Natural killer cell (primary cell): ENCODE measurements at places on chromosomes 4 and X. TPM values are rescaled to one million over a fixed set of nuclear protein-coding genes. Genes with fewer than 3 reads are reported as not detected.

The TCEAL7 gene
- not detected for total RNA-seq

The CT45A2 gene
- not detected for total RNA-seq

GRCh38 chr4:151035911-151036310 lies 20.8 kb upstream of the LRBA start:
- DNase-seq, result no peak

DNA sequence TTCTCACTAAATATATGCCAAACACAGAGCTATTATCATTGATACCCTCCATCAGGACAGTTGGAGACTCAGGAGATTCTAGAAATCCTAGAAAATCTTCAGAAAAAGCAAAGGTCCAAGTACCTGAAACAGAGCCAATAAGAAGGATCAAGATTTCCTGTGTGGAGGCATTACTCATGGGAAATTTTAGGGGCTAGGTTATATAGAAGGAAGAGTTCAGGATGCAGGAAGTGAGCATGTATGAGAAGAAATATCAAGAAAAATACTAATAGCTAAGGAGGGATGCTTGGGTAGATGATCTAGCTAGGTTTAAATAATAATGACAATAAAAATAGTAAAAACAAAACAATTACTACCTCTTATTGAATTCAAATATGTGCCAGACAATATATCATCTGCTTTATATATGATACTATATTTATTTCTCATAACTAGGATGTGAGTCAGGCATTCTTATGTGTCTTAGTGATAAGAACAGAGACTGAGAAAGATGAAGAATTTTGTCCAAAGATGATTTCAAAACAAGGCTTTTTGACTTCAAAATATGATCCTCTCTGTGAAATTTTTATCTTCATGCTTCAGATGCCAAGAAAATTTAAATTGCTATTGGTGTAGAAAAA lies 66.4 kb upstream of the HHIP start:
- no peak for DNase-seq

DNA sequence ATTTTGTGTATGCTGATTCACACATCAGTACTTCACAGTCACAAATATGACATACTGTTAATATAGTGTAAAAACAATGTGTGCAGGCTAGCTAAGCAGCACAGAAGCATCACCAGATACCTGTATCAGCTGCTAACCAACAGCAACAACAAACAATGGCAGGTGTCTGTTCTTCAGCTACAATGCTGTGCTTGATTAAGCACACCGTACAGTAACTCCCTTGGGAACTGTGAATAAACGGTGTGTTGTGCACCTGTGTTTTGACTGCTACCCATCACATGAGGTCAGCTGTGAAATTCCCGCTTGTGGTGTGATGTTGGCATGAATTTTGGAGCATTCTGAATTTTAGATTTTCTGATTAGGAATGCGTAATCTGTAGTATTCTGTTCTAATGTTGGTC lies 379.7 kb upstream of the FAT1 start:
- DNase-seq, result no peak

- DNase-seq, result no peak
Measured at GRCh38 chr4:170089668-170090351, at the start of gene AADAT. Gene AADAT, minus strand, starts transcription at chr4:170089956. Its CDS starts 266 bp downstream, at chr4:170089690.

DNA sequence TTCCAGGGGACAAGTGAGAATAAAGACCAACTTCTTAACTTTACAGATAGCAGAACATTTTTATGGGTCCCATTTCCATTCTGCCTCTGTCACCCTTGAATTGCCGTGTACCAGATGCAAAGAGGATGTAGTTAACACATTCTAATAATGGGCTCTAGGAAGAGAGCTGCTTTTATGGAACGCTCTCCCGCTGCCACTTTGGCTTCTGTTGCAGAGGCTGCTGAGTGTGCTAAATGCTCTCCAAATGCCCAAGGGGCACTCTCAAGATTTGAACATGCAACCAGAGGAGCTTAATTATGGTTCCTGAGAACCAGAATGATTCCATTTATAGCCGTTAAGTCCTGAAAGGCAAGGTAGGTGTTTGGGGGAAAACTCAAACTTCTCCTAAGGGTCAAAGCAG lies 28.1 kb upstream of the GPC3 start:
- no peak for DNase-seq

- DNase-seq, result no peak
Measured at GRCh38 chr4:8473920-8474590, 33.5 kb downstream of the TRMT44 start.

- no peak for DNase-seq
Measured at GRCh38 chrX:154596290-154596929, 11.5 kb downstream of the CTAG1A start.

GRCh38 chrX:122238801-122239200 lies 945.3 kb upstream of the GRIA3 start:
- no peak for DNase-seq

DNA sequence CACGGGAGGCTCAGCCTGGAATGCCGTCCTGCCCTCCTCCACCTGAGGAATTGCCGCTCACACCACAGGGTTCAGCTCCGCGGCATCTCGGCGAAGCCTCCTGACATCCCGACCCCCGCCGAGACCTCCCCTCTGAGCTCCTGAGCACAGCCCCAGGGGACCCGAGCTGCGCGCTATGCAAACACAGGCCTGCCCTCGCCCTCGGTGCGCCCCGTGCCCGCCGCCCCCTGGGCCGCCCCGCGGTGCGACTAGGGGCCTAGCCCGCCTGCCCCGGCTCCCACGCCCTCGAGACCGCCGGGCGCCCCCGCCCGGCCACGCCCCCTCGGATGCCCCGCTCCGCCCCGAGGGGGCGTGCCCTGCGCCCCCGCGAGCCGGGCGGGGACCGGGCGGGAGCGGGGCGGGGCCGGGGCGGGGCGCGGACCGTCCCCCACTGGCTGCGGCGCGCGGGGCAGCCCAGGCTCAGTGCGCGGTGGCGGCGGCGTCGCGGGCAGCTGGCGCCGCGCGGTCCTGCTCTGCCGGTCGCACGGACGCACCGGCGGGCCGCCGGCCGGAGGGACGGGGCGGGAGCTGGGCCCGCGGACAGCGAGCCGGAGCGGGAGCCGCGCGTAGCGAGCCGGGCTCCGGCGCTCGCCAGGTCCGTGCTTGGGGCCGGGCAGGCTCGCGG lies at the start of gene FGFR3:
FGFR3 (plus strand) TSS at position 462 of the 664 bp plus-strand sequence. CDS start 642 bp downstream, outside the sequence.
- no peak for DNase-seq

DNA sequence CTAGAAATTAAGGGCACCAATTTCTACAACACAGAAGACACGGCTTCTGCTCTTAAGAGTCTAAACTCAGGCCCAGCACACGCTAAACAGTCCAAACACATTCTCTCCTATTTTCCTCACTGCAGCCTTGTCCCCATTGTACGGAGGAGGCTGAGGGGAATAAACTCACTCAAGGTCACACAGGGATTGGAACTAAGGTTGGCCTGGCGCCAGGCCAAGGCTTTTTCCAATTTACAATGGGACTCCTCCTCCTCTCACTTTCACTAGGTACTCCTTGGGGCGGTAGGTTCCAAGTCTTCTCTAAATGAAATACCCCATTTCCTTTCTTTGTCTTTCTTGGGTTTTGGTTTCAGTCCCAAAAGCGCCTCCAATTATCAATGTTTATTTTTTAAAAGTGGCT lies 48.7 kb upstream of the CRMP1 start:
- DNase-seq, result no peak

DNA sequence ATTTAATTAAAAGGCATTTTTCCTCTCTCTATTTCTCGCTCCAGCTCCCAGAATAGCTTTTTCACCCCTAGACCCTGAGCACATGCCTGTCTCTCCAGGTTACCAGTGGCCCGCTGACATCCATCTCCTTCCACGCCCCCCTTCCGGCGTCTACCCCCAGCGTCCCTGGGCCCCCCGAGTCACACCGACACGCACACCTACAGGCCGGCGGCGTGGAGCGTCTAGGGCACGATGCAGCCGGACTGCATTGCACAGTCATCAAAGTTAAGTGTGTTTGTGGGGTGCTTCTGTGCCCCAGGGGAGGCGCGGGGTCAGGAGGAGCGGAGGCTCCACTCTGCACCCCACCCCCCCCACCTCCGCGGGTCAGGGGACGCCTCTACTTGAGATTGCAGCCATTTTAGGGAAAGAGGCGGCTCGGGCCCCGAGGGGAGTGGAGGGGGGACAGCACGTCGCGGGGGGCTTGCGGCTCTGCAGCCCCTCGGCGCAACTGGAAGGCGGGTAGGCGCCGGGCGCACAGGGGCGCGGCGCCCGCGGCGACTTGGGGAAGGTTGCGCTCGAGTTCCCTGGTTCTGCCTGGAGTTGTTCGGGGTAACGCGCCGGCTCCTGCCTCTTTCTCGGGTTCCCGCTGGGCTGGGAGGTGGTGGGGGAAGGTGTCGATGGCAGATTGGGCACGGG lies 112.7 kb downstream of the DHX15 start:
- DNase-seq, result no peak
